ENCODE measurements at places on chromosomes 12 and 14.

DNA sequence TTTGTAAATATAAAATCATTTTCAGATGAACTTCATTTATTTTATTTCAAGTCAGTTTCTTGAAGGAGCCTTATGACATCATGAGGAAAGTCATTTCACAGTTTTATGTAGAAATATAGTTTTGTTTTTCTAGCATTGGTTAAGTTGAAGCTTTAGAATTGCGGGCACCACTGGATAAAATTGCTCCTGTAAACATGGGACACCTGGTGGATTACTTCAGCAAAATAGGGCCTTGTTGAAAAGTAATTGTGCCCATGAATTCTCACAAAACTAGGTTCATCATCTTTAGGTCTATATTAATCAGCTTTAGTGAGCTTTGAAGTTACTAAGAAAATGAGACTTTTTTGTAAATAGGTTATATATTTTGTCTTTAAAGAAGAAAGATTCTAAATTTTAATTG is 25.3 kb downstream of the CNTN1 start:
- DNase-seq: no peak

GRCh38 chr12:116599285-116600136 is 40.3 kb downstream of the MAP1LC3B2 start:
- peak; percentile 66 for DNase-seq

DNA sequence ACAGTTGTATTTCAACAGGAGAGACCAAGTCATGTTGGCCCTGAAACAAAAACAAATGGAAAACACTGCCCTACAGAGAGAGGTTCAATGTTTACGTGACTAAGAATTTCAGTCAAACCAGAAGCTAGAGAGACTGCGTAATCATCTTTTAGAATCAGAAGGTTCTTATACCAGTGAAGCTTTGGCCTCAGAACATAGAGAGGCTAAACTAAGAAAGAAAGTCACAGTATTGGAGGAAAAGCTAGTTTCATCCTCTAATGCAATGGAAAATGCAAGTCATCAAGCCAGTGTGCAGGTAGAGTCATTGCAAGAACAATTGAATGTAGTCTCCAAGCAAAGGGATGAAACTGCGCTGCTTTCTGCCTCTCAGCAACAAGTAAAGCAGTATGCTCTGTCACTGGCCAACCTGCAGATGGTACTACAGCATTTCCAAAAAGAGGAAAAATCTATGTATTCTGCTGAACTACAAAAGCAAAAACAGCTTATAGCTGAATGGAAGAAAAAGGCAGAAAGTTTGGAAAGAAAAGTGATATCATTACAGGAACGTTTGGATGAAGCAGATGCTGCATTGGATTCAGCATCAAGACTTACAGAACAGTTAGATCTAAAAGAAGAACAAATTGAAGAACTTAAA is 32.5 kb upstream of the NUAK1 start:
- DNase-seq: no peak

DNA sequence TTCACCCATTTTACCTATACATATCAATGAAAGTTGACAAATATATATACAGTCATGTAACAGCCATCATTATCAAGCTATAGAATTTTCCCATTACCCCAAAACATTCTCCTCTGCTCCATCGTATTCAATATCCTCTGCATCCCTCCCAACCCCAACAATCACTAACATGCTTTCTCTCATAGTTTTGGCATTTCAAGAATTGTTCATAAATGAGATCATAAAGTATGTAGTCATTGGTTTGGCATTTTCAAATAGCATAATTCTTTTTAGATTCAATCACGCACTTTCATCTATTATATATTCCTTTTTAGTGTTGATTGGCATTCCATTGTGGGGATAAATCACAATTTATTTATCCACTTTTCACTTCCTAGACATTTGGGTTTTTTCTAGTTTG is 866.0 kb upstream of the TMEM132C start:
- DNase-seq: no peak

GRCh38 chr12:122981036-122981471 is 573 bp downstream of the ARL6IP4 start:
- no peak for DNase-seq

- DNase-seq: no peak
These were observed 884 bp downstream of the CAPRIN2 start for GRCh38 chr12:30753751-30754382.

DNA sequence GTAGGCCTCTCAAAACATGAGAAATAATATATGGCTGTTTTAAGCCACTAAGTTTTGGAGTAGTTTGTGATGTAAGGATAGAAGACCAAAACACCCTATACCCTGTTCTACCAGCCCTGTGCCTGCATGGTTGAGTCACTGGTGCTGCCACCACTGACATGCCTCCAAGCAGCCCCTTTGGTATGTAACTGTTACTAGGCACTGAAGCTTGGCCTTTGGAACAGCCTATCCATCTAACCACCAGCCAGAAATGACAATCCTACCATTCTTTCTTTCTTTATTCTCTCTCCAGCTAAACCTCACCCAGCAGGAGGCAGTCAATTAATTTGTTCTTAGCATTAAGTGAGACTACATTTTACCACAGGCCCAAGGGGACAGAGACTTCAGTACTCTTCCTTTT is 240.3 kb downstream of the MSRB3 start:
- DNase-seq: no peak

DNA sequence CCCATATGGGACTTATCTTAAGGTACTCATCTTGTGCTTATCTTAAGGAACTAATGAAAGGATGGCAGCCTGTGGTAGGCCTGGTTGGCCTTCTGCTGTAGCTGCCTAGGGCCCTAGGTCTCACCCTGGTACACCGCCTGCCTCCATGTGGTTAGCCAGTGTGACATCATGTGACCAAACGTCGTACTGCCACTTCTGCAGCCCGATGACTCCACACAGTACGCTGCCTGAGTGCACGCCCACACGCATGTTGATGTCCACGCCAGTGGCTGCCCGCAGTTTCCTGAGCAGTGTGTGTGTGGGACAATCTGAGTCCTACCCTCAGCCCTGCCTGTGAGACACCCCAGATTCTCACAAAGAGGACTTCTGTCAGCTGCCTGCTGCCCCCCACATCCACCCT is 5.1 kb downstream of the ADCY4 start:
- DNase-seq: peak; percentile 80

- no peak for DNase-seq
These were observed 14.7 kb downstream of the NKX2-1 start for GRCh38 chr14:36505181-36505815.

DNA sequence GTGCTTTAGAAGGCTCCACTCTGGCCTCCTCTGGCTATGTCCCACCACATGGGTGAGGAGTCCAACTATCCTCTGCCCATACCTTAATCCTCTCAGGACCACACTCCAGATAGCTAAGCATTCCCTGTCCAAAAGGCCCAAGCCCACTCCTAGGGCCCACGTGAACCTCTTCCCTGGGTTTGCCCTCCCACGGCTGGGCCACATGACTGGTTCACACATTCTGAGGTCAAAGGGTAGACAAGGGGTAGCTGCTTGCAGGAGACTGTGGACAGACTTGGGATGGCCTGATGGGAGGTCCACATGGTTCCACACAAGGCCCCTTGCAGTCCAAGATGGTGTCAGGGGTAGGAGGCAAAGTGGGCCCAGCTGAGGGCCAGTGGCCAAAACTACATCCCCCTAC is 6.0 kb upstream of the PCK2 start:
- no peak for DNase-seq

GRCh38 chr14:92563359-92563758 is 49.8 kb downstream of the RIN3 start:
- DNase-seq: no peak

GRCh38 chr12:2112401-2112800 is 59.6 kb downstream of the CACNA1C start:
- DNase-seq: no peak

- no peak for DNase-seq
These were observed 81.2 kb downstream of the SPPL3 start for GRCh38 chr12:120822832-120823503.

- DNase-seq: no peak
These were observed 878 bp downstream of the TMEM119 start for GRCh38 chr12:108596854-108597558.

GRCh38 chr14:65301862-65302539 is 110.5 kb upstream of the FUT8 start:
- no peak for DNase-seq

DNA sequence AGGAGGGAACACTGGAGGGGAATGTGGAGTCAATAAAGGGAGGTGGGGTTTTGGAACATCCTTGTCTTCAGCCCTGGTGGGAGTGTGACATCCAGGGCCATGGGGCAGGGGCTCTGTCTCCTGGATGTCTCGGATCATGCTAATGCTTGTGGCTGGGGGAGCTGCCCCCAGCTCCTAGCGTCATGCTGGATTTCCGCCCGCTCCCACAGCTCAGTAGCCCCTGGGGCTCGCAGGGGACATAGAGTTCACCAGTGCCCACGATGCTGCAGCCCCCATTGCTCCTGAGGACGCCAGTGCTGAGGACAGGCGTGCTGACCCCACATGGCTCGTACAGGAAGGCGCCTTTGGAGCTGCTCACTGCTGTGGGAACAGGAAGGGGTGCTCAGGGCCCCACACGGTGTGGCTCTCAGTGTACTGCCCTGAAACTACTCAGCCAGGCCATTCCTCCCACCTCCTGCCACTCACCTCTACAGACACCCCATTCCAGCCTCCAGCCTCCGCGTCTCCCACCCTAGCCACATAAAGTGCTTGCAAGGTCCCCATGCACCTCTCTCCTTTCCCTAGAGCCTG is 9.5 kb upstream of the KRT84 start:
- no peak for DNase-seq

GRCh38 chr14:104917993-104918392 is 6.7 kb upstream of the PLD4 start:
- no peak for DNase-seq

DNA sequence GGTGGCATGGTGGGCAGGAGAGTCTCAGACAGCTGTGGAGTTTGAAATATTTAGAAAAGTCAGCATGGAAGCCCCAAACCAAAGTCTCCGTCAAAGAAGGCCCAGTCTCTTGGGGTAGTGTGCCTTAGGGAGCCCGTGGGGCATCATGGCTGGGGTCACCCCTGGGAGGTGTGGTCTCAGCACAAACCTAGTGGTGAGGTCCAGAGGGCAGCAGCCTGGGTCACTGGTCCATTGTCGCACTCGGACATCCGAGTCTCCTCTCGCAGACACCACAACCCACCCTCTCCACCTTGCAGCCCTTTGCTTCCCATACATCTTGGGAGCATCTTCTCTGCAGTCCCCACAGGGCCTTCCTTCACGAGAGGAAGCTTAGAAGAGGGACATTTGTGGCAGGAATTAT is 588.0 kb upstream of the TMEM132C start:
- no peak for DNase-seq

- DNase-seq: no peak
These were observed 26.1 kb downstream of the SERPINA3 start for GRCh38 chr14:94638339-94638738.

DNA sequence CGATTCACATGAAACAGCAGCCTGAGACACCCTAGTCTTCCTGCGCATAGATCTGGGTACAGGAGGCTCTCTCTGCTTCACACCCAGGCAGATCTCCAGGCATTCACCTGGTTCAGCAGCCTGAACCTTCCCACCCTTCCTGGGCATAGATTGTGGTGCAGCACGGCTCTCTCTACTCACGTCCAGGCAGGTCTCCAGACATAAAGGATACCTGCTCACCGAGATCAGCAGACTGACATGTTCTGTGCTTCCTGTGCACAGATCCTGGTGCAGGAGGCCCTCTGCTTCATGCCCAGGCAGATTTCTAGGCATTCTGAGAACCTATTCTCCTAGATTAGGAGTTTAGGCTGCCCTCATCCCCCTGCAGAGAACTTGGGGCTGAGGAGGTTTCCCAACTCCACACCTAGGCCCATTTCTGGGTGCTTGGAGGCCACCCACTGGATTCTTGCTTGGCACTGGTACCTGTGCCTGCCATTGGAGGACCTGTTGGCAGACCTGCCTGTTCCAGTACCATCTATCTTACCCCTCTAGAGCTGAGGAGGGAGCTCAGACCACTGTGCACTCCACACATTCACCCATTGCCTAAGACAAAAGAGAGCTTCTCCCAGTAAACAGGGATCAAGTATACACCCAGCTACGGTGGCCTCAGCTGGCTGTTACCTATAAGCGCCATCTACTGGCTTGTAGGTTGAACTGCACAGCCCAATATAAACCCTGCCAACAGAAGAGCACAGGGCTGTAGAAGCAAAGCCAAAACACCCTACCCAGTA is 28.0 kb upstream of the GARIN6 start:
- no peak for DNase-seq

DNA sequence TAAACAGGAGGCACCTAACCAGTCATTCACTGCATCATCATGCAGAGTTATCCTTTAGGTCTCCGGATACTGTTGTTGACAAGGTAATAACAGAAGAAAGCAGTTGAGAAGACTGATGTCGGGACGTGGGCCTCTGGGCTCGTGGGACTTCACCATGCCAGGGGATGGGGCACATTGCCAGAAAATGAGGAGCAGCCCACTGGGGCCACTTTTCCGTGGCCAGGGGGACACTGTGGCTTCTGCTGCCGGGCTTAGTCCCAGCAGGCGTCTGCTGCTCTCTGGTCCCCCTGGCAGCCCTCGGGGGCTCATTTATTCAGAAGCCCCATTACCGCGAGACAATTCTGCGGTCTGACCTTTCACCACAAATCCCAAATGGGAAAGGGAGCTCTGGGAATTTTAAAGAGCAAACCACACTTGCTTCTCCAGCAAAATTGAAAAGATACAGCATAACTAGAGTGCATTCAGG is 201.2 kb downstream of the DAD1 start:
- DNase-seq: no peak

GRCh38 chr12:5492562-5492961 is 60.7 kb downstream of the NTF3 start:
- DNase-seq: no peak

DNA sequence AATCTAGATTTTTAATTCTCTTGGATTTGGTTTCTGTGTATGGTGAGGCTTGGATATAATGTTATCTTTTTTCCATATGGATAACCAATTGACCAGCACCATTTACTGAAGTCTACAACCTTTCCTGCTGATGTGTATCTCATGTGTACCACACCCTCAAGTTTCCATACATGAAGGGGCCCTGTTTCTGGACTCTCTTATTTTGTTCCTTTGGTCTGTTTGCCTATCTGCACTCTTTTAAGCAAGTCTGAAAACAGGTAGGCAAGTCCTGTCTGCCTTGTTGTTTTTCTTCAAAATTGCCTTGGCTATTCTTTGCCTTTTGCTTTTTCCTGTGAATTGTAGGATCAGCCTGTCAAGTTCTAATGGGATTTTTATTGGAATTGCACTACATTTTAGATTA is 44.6 kb downstream of the MAX start:
- DNase-seq: no peak

DNA sequence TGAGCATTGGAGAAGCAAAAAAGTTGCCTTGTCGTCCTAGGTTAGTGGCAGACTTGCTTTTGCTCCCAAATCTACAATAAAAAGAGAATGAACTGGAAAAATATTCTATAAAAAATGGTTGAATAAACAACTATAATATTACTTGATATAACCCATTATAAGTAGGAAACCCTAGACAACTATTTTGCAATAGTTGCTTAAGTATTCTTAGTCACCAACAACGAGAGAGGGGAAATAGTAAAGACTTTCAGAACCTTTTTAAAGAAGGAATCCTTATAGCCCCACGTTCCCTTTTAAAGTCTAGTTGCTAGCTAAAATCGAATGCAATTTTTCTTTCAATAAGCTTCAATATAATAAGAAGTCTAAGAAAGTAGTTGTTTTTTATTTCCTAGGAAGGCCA is 17.5 kb downstream of the AQP6 start:
- DNase-seq: no peak

- peak; percentile 90 for DNase-seq
These were observed 8.8 kb upstream of the CLECL1 start for GRCh38 chr12:9741726-9742125.

GRCh38 chr12:71159264-71159663 is 1.5 kb upstream of the TSPAN8 start:
- no peak for DNase-seq
